Astrocyte (in vitro differentiated cells and primary cell): ENCODE measurements at places on chromosomes 11 and 22.

GRCh38 chr11:74895340-74896116, 53.4 kb downstream of the XRRA1 start:
- no peaks in the 10 kb centered on the region for H3K4me1 ChIP-seq
- H3K4me3 ChIP-seq, result no peak overlapping the region
- no peaks in the 10 kb centered on the region for H3K36me3 ChIP-seq
- DNase-seq, result no peak
- H3K27me3 ChIP-seq, result no peaks in the 10 kb centered on the region

- H3K36me3 ChIP-seq, result no peaks in the 10 kb centered on the region
- H3K27me3 ChIP-seq, result no peaks in the 10 kb centered on the region
These were observed 219.1 kb upstream of the ARHGAP42 start for GRCh38 chr11:100467821-100468508.

DNA sequence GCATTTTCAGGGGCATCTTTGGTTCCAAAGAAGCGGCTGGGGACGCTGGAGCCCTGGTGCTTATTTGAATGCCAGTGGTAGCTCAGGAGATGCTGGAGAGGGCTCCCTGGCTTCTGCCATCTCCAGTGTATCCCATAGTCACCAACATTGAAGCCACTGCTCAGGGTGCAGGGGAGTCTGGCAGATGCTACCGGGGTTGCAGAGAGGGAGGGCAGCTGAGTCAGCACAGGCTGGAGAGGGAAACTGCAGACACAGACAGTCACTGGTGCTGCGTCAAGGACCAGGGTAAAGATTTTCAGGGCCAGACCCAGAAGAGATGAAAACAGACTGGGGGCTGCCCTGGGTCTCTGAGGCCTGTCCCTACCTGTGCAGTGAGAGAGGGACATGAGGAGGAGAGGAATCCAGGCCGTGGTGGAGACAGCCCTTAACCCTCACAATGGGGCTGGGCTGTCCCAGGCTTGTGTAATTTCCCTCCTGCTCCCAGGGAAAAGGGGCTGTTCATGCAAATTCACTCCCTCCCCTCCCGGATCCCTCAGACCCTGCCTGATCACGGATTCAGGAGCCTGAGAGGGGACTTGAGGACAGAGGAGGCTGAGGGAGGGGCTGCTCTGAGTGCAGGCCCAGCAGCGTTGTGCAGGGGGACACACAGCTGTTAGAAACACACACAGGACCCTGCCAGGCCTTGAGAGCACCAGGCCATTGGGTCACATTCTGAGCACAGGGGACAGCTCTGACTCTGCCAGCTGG, 126.9 kb upstream of the GRK3 start:
- DNase-seq, result no peak
- no peaks in the 10 kb centered on the region for H3K36me3 ChIP-seq
- H3K27me3 ChIP-seq, result peaks cover 4% of the 10 kb centered on the region

GRCh38 chr11:67614730-67615714, 8.3 kb downstream of the NDUFV1 start:
- peaks cover 4% of the 10 kb centered on the region for H3K4me1 ChIP-seq
- peaks cover 2% of the 10 kb centered on the region for H3K36me3 ChIP-seq
- H3K27ac ChIP-seq, result no peak overlapping the region
- no peak for DNase-seq

DNA sequence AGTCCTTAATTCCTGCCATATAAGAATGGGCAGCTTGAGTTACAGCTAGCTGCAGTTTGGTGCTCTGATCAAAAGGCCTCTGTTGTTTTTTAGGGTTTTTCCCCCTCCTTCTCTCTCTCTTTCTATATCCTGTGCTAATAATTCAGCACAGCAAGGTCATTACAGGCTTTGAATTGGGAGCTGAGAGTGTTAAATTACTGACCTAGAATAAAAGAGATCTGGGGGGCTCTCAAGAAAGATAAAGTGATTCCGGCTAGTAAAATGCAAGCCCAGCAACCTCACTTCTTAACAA, 84.9 kb downstream of the CSTPP1 start:
- no peaks in the 10 kb centered on the region for H3K36me3 ChIP-seq
- no peaks in the 10 kb centered on the region for H3K27me3 ChIP-seq
- no peaks in the 10 kb centered on the region for H3K4me1 ChIP-seq
- no peak overlapping the region for H3K4me3 ChIP-seq
- no peak for DNase-seq
- no peak overlapping the region for H3K27ac ChIP-seq
